Epithelial cell of prostate (primary cell): ENCODE measurements at places on chromosomes 7 and 10.
A peak's percentile ranks its signal among the peaks of the same experiment; 100 is the strongest.

DNA sequence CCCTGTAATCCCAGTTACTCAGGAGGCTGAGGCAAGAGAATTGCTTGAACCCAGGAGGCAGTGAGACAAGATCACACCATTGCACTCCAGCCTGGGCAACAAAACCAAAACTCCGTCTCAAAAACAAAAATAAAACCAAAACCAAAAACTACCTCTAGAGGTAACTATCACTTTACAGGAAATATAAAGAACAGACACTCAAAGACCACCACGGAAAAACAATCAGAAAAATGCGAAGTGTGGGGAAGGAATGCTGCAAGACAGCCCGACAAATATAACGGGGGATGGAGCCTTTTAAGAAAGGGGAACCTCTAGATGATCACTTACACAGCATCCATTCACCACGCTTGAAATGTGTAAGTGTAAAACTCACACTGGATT is 4.3 kb downstream of the HNRNPF start:
- no peak for DNase-seq

DNA sequence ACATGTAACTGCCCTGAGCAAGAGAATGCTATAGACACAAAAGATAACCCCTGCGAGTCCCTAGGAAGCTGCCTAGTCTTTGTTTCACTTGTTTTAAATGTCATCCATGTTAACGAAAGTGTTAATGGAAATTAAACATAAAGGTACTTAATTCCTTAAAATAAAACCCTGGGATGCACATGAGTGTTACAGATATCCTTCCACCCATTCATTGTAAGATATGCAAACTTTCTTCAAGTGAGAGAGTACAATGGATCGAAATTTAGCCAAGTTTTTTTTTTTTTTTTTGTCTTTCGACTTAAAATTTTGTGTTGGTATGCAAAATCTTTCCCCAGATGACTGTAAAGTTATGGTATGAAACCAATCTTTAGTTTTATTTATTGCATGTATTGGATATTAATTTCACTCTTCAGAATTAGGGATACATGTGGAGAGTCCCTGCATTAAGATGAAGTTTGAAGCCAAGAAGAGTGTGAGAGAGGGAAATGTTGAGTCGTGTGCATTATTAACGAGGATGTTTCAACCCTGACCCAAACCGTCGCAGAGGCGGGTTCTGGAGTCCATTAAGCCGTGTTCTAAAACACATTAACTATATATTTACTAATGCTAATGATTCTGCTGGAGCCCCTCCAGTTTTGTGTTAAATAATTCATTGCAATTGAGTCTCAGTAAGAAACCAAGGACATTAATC is 1.6 kb downstream of the CDK14 start:
- DNase-seq, result no peak

DNA sequence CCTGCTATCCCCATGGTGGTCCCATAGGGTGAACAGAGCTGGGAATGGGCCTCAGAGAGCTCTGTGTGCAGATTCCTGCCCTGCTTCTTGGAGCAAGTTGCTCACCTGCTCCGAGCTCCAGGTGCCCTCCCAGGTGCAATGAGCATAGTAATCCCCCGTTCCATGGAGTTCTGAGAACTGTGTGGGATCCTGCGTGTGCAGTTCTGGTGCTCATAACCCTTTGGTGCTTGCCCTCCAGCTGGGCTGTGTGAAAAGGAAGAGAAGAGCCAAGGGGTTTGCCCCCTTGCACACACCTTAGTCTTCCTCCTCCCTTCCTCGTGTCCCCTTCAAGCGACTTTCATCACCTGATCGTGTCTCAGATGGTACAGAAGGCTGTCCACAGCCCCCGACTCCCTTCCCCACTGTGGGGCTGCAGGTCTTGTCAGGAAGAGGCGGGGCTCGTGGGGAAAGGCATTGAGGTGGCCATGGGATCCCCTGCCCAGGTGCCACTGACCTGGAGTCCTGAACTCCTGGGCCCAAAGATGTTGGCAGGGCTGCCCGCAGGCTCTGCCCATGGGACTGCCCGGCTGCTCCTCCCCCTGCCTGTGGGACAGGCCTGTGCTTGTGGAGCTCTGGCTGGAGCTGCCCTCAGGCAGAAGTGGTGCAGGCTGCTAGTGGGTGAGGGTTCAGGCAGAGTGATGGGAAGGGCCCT is 21.9 kb upstream of the ZNF488 start:
- peak; percentile 36 for DNase-seq

- DNase-seq, result no peak
Measured at GRCh38 chr10:5343561-5343960, 21.2 kb upstream of the UCN3 start.

DNA sequence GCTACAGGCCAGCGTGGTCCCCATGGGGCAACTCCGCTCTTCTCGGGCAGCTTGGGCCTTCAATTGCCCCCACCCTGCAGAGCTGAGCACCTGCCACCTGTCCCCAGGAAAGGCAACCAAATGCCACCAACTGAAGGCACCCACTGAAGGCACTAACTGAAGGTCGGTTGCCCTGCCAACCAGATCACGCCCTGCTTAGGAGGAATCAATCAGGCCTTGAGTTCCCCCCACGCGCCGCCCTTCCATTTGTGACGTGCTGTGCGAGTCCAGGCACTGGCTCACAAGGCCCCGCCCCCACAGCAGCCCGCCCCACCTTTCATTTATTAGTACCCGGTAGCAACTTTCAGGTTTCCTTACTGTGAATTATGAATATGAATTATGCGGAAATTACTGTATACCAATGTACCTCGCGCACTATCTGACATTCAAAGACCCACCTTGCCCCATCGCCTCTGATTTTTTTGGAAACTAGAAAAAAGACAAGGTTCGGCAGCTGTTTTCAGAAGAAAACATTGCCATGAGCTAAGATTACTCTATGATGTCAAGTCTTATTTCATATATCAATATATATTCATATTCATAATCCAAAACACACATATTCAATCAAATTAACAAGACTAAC is 83.6 kb upstream of the ABI1 start:
- no peak for DNase-seq
